K562 (cell line): ENCODE measurements at places on chromosomes 2 and 18. TPM values are rescaled to one million over a fixed set of nuclear protein-coding genes. Genes with fewer than 3 reads are reported as not detected.

Gene MC5R
- not detected in 2 replicates for total RNA-seq

Gene AP1S3
- 2.5 TPM in 2 replicates for total RNA-seq

Gene EFHD1
- total RNA-seq, result 5.1 and 5.2 TPM in 2 replicates

- DNase-seq, result no peak
Observed at GRCh38 chr18:42274488-42275137, 319.6 kb downstream of the PIK3C3 start.

DNA sequence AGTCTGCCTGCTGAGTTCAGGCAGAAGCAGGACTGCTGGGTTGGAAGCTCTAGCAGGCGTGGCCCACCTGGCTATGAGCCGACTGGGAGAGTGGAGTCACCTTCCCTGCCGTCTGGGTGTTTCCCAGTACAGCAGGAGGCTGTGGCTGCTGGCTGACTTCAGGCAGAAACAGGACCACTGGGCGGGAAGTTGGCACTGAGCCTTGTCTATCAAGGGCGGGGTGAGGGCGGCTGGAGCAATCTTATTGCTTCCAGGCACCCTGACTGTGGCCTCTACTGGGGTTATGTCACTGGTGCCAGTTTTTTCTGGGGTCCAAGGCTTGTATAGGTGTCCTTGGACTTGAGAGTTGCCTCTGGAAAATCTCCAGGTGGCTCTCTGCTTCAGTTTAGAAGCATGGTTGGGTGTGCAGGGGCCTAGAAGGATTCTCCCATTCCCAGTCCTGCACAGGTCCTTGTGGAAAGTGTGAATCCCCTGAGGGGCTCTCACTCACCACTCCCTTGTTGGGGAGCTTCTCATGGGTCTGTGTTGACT lies 30.5 kb downstream of the LTBP1 start:
- DNase-seq, result peak; percentile 43

GRCh38 chr2:163708265-163708664 lies 27.5 kb downstream of the FIGN start:
- no peak for DNase-seq

GRCh38 chr2:241561832-241562231 lies 3.3 kb downstream of the BOK start:
- DNase-seq, result peak; percentile 53
